Tibial nerve (tissue), 4 donors: ENCODE measurements at places on chromosomes 3 and 15. TPM values are rescaled to one million over a fixed set of nuclear protein-coding genes. Genes with fewer than 3 reads are reported as not detected.

- no peak for DNase-seq
Measured at GRCh38 chr3:98514948-98515347, 7.8 kb downstream of the CLDND1 start.

DNA sequence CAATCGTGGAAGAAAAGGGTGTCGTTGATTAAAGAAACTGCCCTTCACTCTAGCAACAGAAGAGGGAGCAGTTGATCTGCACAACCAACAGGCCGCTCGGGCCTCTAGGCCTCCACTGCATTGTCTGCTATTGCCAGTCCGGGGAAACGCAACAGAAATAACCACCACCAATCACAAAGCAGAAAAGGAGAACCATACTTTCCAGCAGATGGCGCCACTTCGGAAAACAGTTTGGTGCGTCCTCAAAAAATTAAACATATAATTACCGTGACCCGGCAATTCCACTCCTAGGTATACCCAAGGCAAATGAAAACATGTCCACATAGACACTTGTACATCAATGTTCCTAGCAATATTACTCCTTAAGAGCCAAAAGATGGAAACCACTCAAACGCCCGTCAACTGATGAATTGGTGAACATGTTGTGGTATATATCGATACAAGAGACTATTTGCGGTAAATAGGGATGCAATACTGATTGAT, 154.1 kb downstream of the TJP1 start:
- peak; percentile 32 for DNase-seq

GRCh38 chr3:159882790-159883779, 105.5 kb upstream of the IL12A start:
- no peak for DNase-seq

- DNase-seq: no peak
Measured at GRCh38 chr3:16456784-16457415, 56.6 kb downstream of the RFTN1 start.

- DNase-seq: no peak
Measured at GRCh38 chr3:99877031-99877579, 59.4 kb downstream of the CMSS1 start.

- no peak for DNase-seq
Measured at GRCh38 chr3:196177967-196178366, 33.2 kb downstream of the ZDHHC19 start.

- peak; percentile 90 for DNase-seq
Measured at GRCh38 chr15:68256675-68257450, 20.7 kb upstream of the FEM1B start.

- no peak for DNase-seq
Measured at GRCh38 chr3:25962255-25962654, 172.4 kb downstream of the OXSM start.

DNA sequence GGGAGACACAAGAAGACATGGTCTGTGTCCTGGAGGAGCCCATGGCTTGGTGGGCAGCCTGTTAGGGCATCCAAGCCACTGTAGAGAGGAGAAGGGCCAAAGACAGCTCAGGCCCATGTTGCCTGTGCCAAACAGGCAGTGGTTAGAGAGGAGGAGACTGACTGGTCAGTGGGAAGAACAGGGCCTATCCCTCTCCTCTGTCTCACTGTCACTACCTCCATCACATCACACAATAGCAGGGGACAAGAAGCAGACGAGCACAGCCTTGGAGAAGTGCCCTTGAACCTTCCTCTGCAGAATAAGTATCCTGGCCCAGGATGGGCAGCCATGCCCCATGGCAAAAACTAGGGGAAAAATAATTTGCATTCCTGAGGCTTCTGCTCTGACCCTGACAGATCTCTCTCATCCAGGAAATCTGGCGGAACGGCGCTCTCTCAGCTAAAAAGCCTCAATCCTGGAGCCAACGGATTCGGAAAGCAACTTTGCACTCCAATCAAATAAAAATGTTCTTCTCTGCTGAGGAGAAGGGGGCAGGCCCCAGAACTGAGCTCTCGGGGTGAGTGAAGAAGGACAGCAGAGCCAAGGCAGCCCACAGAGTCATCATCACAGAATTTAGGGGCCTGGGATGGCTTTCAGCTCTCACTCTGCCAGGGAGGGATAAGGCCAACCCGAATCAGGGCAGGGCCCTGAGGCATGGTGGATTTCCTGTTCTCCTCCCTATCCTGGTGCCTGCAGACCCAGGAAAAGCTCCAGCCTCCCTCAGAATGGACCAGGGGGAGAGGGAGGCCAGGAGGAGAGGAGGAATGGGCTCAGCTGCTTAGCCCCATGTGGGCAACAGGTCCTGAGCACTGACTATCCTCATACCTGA, 1.6 kb downstream of the SHF start:
- DNase-seq: no peak

- DNase-seq: no peak
Measured at GRCh38 chr3:136740351-136740958, 11.7 kb downstream of the STAG1 start.

- DNase-seq: peak; percentile 21
Measured at GRCh38 chr3:196120291-196120951, 38.5 kb upstream of the TFRC start.

DNA sequence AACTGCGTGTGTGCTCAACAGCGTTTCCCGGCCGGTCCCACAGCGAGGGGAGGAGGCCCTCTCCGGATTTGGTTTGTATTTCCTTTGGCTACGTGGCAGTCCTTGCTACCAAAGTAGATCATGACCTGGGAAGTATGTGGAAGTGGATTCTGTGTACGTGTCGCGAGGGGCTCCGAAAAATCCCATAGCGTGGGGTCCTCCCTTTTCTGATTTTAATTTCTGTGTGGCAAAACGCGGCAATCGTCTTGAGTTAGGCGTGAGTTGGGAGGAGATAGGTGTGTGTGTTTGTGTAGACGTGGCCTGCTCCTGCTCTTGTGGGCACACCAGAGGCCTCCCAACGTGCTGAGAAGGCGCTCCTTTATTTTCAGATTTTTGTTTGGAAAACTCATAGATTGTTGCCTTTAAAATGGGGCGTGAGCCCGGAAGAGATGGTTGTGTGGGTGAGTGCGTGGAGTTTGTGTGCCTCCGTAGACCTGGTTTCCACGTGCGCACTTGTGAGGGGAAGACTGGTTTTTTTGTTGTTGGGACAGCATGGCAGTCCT, 1.2 kb downstream of the TRIM71 start:
- DNase-seq: no peak

DNA sequence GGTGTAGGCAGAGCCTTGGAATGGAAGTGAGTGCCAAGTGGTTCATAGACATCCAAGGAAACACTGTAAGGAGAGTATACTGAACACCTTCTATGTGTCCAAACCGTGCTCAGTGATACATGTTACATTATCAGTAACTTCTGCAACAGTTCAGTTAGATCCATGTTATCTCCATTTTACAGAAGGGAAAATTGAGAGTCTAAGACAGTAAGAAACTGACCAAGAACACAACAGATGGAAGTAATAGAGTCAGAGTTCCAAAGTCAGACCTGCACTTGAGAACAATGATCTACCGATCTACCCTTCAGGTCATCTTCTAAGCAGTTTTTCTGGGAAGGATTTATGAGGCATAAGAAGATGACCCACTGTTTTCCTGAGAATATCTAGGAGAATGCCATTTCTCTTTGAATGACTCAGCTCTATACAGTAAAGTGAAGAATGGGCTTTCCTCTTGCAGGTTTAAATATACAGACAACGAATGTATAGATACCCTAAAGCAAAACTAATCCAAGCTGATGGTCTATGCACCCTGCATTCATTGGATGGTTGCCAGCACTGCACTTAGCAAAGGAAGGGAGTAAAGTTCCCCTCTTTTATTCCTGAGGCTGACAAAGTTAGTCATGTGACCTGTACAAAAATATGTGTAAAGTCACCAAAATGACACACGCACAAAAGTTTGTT, 604.1 kb upstream of the MDFIC2 start:
- DNase-seq: no peak

- no peak for DNase-seq
Measured at GRCh38 chr15:58856086-58856485, 77.4 kb downstream of the SLTM start.

DNA sequence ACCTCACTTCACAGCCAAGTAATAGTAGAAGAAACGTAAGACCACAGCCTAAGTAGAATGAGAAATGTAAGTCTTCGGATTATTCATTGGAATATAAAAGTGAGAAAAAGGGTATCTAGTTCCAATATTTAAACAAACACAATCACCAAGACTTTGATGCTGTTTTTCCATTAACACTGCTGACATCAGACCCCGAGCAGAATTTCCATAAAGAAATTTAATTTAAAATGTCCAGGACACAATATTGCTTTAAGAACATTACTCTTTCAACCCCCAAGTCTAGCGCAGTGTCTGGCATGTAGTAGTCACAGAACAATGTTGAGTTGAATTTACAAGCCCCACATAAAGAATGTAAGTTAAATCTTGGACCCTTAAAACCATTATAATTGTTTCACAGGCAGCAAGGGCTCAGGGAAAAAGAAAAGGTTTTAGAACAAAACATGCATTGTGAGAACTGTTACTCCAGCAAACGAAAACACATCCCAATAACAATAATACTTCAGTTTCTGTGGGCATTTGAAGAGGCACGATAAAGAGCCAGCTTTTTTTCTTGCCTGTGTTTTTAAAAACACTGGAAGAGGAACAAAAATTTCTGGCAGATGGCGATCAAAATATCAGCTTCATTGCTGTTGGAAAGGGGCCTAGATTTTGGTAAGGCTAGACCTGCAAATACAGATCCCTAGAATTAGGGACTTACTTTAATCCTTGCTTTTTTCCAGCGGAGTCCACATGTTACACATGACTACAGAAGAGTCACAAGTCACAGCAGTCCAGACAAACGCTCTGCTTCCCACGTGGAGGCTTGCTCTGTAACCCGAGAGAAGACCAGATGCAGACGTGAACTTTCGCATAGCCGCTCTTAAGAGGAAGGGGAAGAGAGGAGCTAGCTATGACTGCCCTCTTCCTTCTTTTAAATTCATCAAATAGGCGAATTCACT, 77.9 kb upstream of the IGSF10 start:
- peak; percentile 55 for DNase-seq

DNA sequence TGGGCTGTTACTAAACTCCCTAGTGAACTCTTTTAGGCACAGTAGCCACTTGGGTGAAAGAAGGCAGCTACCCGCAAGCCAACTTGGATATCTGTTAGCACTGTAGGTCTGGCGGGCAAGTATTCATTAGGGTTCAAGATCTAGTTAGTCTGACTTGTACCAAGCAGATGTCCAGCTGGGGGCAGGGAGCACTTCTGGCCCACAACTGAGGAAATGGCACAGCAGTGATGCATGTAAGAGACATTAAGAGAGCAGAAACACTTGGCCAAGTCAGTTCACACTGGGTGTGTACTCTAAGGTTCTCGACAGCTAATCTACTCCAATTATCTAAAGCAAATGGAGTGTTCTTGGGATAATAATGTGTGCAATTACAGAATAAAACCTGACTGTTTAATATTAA, 131.7 kb downstream of the CTNNB1 start:
- no peak for DNase-seq

GRCh38 chr3:15333099-15333955, 941 bp upstream of the SH3BP5 start:
- DNase-seq: no peak

GRCh38 chr3:40116478-40117177, 192.9 kb upstream of the EIF1B start:
- DNase-seq: no peak

DNA sequence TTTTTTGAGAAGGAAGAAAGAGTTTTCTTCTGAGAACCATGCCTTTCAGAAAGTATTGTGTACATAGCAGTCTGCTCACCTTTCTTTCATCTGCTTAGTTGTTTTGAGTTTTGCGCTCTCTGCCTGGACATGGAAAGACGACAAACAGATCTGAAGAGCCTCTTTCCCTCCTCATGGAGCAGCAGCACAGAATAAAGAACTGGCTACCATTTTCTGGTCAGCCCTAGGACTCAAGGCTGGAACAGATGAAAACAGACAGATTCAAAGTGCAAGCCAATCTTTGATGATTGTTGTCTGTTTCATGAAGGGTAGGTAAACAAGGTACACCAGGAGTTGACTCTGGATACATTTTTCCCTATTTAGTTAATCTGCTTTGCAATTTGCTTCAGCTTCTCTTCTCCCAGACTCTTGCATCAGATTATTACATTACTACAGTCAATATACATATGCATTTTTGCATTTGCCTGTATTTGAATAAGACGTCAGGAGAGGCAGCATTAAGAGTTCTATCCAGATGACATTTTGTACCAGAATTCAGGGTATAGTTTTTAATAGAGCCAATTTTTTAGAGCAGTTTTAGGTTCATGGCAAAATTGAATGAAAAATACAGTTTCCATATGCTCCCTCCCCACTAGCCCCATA, 34.7 kb upstream of the MINAR1 start:
- no peak for DNase-seq

DNA sequence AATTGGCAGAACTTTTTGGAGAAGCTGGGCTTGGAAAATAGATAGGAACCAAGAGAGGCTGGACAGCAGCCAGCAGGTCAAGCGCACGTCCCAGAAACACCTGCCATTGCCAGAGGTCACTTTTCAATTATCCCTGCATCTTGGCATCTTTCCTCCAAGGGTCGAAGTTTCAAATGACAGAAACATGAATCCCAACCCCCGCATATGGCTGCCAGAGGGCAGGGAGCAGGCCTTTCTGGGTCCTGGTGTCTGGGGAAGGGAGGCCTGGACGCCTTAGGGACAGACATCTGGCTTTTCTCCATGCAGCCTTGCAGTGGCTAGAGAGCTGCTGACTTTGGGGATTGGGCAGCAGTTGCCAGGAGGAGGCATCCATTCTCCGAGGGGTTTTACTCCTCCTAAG, 164.5 kb upstream of the TPM1 start:
- no peak for DNase-seq

GRCh38 chr15:75589071-75589470, 10.0 kb upstream of the PTPN9 start:
- DNase-seq: no peak

GRCh38 chr3:113253702-113254101, 42.3 kb downstream of the BOC start:
- no peak for DNase-seq

- no peak for DNase-seq
Measured at GRCh38 chr3:47711596-47711995, 70.1 kb downstream of the SMARCC1 start.

- DNase-seq: no peak
Measured at GRCh38 chr15:67382723-67383122, 128.1 kb downstream of the IQCH start.

DNA sequence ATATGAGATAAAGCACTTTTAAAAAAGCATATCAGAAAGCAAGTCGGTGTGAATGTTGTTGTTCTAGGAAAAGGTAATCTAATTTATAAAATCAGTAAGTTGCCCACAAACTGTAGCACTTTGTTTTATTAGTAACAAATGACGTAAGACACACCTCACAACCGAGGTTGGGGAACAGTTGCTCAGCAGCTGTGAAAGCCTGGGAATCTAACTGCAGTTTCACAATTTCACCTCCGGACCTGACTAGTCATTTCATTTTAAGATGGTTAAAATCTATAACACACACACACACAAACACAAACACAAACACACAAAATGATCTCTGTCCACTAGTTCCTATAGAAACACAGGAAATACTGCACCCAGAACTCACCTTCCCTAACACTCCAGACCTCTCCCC, 406.7 kb upstream of the NR2F2 start:
- no peak for DNase-seq

- DNase-seq: no peak
Measured at GRCh38 chr3:165607221-165607620, 230.0 kb downstream of the BCHE start.

RPL14 gene
- total RNA-seq: 272 TPM

GPR160 gene
- total RNA-seq: 17.7 TPM

MCF2L2 gene
- total RNA-seq: 0.90 TPM

ADAMTS7 gene
- total RNA-seq: 26.4 TPM

MUC13 gene
- not detected for total RNA-seq

SLCO2A1 gene
- 22.9 TPM for total RNA-seq

ZDHHC3 gene
- total RNA-seq: 112 TPM

ERICH6 gene
- total RNA-seq: not detected

SLC15A2 gene
- total RNA-seq: 13.2 TPM

CTXND1 gene
- total RNA-seq: 3.7 TPM

GRK7 gene
- not detected for total RNA-seq

UBE2E1 gene
- total RNA-seq: 73.9 TPM
